Activated CD8-positive, alpha-beta memory T cell treated with anti-CD3 and anti-CD28 coated beads, Interleukin-2, amount 10 ng/mL, durations not matched to agents 7 days and 5 days (primary cell): ENCODE measurements at places on chromosomes 3 and 15.

DNA sequence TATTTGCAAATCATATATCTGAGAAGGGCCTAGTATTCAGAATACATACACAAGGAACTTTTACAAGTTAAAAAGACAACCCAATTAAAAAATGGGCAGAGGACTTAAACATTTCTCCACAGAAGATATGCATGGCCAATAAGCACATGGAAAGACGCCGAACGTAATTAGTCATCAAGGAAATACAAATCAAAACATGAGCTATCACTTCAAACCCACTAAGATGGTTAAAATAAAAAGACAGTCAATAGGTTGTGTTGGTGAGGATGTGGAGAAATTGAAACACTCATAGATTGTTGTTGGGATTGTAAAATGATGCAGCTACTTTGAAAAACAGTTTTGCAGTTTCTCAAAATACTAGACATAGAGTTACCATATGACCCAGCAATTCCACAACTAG lies 61.2 kb upstream of the NEO1 start:
- DNase-seq, result no peak

DNA sequence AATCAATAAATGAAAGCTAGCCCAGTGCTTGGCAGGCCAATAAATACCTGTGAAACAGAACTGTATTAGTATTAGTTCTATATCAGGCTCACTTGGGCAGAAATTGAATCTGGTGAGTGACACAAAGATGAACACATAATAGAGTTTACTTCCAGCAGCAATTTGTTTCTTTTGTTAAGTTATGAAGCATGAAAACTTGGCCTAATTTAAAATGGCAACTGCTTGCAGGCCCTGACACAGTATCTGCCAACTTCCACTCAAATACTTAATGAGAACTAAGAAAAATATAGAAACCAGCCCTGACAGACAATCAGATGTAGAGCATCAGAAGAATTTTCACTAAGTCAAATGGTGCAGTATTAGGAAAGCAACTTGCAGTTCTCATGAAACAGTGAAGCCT lies 37.6 kb upstream of the LRIG1 start:
- no peak for DNase-seq

- DNase-seq, result no peak
Observed at GRCh38 chr15:67403428-67404154, 117.3 kb upstream of the C15orf61 start.

DNA sequence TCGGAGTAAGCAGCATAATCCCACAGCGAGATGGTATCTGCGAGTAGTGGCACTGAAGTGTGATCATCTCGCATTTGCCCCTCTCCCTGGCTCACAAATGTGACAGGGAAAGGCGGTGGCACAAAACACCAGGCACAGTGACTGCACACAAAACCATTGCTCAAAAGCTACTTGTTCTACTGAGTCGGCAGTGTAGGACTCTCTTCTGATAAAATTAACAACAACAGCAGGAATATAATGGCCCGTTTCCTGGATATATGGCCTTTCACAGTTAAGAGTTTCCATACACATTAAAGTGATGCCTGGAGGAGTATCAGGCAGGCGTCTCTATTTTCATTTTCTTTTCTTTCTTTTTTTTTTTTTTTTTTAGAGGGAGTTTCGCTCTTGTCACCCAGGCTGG lies 69.0 kb downstream of the MYO1E start:
- DNase-seq, result no peak

- DNase-seq, result no peak
Observed at GRCh38 chr3:30203301-30203700, 403.1 kb upstream of the TGFBR2 start.

GRCh38 chr3:144308396-144308795 lies 336.8 kb downstream of the DIPK2A start:
- DNase-seq, result no peak
